Activated CD4-positive, alpha-beta T cell treated with anti-CD3 and anti-CD28 coated beads, Interleukin-2, amount 50 U/mL, for 24 hours (primary cell): ENCODE measurements at places on chromosomes 2 and 18.

- DNase-seq, result no peak
Observed at GRCh38 chr2:8234253-8234652, 447.6 kb upstream of the ID2 start.

DNA sequence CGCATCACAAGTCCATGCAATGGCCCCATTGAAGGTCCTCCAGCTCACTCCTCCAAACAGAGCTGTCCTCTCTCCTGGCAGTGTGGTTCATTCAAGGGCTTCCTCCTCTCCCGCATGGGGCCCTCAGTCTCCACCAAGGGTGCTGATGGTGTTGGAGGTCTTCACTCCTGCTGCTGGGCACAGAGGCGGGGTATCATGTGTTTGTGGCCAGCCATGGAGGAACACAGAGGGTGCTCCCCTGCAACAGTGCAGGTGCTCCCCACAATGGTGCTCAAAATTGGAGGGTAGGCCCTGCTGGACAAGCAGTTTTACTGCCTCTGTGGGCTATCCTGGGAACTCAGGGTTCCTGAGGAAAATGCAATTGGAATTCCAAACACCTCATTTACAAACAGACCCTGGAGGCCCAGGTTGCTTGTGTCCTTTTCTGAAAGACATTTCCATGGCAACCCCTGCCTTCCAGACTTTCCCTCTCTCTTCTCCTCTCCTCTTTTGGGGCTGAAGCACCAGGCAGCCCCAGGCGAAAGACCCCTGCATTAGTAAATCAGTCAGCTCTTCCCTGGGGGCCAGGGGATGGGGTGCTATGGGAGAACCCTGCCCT is 256.0 kb downstream of the HAUS1 start:
- no peak for DNase-seq

- no peak for DNase-seq
Observed at GRCh38 chr2:168518555-168519066, 62.5 kb downstream of the CERS6 start.

- DNase-seq, result no peak
Observed at GRCh38 chr2:37020212-37020886, 54.0 kb upstream of the STRN start.

DNA sequence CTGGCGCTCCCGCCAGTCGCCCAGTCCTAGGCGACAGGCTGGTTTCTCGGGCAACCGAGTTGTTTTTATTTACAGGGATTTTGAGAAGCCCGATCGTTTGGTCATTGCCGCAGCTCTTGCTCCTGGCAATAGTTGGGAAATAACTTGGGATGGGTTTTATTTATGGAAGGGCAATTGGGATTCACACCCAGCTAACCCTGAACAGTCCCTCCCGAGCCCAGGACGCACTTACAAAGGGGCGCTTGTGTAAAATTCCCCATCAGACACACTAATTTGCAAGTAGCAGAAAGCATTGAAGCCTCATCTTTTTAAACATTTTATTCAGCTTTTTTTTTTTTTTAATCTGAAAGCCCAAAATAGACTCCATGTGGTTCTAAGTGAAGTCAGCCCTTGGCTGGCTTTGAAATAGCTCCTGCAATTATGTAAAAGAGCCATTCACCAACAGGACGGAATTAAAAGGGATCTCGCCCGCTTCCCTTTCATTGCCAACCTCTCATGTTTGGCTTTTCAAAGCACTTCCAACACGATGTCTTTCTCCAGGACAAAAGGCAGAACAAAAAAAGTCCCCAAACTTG is 3.6 kb upstream of the GBX2 start:
- no peak for DNase-seq

GRCh38 chr2:196839574-196839973 is 30.4 kb upstream of the C2orf66 start:
- DNase-seq, result no peak

DNA sequence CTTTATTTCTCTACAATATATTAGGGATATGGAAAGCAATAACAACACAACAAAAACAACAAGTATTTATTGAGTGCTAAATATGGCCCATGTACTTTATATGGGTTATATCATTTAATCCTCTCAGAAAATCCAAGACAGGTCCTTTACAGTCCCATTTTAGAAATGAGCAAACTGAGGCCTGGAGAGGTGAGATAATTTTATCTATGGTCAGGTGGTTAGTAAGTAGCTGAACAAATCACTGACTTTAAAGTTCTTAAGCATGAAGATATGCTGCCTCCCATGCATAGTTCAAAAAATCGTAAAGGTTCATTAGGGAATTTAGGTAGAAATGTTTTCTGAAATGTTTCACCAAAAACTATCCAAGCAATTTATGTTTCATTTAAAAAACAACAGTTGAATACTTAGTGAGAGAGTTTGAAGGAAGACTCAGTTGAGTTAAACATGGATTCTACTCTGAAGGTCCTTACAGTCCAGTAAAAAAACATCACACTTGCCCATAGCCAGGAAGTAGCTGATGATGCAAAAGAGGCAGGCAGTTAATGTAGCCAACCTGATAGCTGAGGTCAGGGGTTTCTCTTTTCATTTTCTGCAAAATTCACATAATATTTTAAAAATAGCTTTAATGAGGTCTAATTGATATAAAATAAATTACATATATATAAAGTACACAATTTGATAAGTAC is 7.6 kb upstream of the NFE2L2 start:
- no peak for DNase-seq
